ENCODE measurements at places on chromosomes 5 and 9.
A peak's percentile ranks its signal among the peaks of the same experiment; 100 is the strongest.

- no peak for DNase-seq
Observed at GRCh38 chr5:1255081-1255561, 29.9 kb downstream of the SLC6A18 start.

DNA sequence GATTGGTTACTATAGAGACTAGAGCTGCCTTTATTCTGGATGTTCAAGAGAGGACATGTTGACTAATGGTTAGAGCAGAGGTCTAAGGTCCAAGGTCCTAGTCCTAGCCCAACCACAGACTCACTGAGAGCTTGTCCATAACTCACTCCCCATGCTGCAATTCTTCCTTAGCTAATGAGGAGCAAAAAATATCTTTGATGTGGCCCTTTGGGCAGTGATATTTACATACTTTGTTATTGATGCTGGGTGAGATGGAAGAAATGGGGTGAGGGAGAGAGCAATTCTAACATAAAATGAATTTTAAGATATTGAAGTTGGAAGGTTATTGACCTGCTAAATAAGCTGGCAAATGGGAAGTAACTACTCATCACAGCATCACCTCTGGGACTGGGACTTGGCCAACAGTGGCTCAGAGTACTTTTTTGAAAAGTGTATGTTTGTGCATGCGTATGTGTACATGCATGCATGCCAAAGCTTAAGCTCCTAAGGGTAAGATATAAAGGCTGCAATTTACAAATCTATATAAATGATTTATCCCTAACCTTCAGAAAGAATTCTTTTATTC, 58.0 kb upstream of the ANKRD55 start:
- DNase-seq = no peak

DNA sequence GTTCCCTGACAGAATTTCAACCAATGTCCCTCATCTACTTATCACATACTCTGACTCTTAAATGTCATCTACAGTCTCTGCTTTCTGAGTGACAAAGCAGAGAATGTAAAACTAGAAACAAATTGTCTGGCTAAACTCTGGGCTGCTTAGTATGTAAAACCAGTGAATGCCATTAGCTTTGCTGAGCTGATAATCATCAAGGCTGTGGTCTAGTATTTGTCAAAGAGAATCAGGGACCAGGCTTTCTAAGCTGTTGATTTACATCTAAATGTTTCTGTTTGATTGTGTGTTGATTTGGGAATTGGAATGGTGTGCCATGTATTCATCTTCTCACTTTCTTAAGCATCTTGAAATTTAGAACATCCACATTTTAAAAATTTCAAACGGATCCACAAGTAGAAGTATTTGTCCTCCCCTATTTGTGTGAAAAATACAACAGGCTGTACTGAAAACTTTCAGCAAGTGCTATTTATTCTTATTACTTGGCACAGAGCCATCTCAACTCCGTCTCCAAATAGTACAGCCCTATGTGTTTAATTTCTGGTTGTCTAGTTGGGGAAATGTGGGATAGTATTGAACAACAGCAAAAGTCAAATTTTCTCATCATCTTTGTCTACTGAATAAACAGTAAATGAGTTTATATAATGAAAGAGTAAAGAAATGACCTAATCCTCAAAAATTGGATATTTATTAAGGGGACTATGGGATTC, 251.5 kb downstream of the KCTD16 start:
- peak; percentile 2 for DNase-seq

- peak; percentile 23 for DNase-seq
Observed at GRCh38 chr5:123997462-123998215, 485.7 kb downstream of the CSNK1G3 start.

- no peak for DNase-seq
Observed at GRCh38 chr9:83964973-83965349, 15.1 kb downstream of the HNRNPK start.

DNA sequence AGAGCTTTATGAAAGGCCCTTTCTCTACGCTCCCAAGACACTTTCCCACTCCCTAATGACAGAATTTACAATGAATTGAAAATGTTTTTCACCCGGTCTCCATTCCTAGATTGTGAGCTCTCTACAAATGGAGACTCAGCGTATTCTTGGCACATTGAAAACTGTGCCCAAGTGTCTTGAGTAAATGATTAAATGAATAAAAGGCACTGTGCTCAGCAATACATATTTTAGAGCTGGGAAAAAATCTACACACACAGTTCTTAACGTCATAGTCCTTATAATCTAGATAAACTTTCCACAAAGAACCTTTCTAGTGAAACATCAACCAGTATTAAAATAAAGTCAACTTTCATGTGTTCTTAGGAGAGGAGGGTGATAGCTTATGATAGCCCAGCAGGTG, 634.0 kb downstream of the RAB3C start:
- no peak for DNase-seq

DNA sequence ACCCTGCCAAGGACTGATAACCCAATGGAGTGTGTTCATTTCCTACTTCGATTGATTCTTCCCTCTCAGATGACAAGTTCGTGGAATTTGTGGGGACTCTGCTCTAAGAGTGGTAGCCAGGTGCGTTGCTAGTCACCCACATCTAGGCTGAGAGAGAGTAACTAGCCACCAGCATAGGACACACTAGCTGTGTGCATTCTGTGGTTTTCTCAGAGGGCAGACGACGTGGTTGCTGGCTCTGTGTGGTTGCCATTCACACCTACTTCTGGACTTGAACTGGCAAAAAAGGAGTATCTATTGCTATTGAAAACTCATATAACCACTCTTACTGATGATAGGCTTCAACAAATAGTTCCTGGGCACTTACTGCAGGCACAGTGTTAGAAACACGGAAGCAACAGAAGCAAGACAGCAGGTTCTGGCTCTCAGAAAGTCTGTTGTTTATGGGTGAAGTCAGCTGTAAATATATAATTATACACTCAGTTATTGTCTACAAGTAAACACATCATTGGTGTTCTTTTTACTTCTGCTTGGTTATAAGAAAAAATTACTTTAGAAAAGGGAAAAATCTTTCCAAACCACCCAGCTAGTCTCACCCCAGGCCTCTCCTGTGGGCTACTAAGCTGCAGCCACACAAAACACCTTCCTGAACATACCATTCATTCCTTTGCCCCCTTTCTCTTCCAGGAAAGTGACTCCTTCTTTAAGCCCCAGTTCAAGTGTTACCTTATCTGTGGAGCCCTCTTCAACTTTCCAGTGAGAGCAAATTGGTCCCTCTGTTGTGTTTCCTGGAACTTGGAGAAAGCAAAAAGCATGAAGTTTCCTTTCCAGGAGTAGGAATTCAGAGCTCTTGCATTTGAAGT, 151.1 kb upstream of the HAPLN1 start:
- no peak for DNase-seq

DNA sequence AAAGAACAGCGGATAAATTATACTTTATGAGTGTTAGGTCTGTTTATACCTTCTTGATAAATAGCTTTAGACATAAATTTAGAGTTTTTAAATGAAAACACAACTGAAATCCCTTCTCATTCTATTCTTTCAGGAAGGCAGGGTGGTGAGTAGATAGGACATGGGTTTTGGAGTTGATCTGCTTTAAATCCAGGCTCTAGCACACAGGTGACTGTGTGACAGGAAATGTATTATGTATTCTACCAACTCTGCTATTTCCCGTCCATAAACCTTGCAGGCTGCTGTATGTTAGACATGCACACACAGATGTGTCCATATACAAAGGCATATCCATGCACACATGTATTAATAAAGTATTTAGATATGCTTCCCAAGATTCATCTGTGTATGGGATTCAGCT, 19.3 kb upstream of the CARTPT start:
- no peak for DNase-seq

GRCh38 chr9:137224830-137225694, at the start of gene CYSRT1:
TSS of gene CYSRT1 (plus strand) at chr9:137225174. CDS start at chr9:137225622, 448 bp downstream.
- DNase-seq = no peak

DNA sequence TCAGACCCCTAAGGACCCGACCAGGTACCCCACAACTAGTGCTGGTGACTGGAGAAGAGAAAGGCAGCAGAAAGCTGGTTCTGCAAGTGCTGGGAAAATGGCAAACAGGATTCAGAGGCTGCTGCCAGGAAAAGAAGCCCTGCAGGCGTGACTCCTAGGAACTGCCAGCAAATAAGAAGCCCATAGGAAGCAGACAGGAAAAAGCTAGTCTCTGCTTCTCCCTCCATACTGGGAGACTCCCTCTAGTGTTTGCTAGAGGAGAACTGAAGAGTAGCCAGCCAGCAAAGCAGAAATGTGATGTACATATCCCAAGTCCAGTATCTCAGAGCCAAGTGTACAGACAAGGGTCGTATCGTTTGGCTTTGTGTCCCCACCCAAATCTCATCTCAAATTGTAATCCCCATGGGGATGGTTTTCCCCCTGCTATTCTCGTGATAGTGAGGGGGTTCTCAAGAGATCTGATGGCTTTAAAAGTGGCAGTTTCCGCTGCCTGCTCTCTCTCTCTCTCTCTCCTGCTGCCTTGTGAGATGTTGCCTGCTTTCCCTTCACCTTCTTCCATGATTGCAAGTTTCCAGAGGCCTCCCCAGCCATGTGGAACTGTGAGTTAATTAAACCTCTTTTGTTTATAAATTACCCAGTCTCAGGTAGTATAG, 38.1 kb upstream of the TUSC1 start:
- DNase-seq = peak; percentile 84

GRCh38 chr9:12394105-12394504, 299.1 kb upstream of the TYRP1 start:
- no peak for DNase-seq

DNA sequence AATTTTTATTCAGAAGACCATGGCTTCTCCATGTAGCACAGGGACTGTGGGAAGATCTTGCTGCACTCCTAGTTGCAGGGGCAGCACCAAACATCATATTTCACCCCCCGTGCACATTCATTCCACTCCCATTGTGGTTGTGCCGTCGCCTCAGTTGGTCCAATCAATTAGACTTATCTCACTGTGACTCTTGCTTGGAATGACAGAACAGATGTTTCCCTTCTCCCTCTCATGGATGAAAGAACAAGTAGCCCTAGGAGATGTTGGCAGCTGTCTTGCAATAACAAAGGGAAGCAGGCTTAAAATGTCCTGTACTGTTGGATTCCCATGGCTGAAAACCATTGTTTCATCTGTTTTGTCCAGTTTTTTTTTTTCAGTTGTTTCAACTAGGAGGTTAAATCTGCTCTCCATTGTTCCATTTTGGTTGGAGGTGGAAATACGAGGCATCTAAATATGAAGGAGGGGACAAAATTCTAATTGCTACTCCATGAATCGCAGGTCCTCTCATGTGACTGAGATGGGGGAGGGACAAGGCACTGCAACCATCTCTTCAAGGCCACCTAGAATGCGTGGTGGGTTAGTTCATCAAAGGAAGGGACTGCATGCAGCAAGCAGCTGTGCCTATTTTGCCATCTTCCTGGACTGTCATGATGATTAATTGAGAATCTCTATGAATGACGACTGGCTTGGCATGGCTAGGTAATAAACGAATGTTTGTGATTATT, 214.4 kb downstream of the NSG2 start:
- no peak for DNase-seq
